DMS 273 treated with DMSO at 0.1 percent for 48 hours (cell line): ENCODE measurements at places on chromosomes 4 and X.
A peak's percentile ranks its signal among the peaks of the same experiment; 100 is the strongest.

DNA sequence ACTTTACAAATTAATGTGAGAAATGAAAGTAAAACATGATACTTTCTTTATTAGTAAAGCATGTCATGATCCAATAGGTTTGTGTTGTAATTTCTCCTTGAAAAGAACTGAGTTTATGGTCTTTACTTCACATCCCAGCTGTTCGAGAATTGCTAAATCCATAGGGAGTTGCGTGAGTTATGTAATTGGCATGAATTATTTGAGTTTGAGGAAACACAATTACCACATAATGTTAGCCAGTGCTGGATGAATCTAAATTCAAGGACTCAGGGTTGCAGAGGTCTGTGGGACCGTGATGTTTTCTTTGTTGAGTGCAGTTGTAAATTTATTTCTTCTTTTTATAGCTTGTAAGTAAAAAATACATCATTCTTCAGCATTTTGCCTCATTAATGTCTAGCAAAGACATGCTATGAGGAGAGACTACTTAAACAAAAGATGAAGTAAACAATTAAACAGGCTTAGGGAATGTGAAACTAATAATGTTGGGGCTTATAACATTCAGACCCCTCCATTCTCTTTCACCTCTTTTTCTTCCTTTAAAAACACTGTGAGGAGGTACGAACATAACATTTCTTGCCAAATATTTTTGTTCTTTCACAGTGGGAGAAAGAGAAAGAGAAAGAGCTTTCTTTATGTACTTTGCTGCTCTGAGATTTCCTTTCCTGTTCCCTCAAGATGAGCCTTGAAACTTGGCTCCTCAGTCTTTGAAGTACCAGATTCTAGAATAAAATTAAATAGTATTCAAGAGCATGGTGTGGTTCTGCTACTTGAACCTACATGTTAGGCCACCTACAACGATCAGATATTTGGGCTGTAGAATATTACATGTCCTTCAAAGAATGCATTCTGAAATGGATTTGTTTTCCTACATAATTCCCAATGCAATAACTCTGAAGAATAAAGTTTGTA lies 159.6 kb upstream of the ANK2 start:
- DNase-seq: peak; percentile 14

DNA sequence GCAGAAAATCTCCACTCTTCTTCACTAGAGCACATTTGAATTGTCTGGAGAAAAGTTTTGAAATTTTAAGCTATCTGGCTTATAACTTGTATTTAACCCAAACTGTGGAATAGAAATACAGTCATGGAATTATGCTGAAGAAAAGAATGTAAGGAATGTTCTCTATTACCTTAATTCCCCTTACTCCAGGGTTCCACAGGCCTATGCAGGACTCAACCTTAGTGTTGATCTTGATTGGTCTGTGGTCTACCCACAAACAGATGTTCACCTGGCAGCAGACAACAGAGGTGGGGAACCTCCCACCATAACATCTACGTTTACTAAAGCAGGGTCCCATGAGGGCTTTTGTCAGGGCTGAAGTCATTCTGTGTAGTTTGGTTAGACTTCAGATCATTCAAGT lies 189.3 kb upstream of the GPRIN3 start:
- no peak for DNase-seq

- no peak for DNase-seq
Observed at GRCh38 chrX:42143866-42144592, 220.7 kb upstream of the CASK start.

DNA sequence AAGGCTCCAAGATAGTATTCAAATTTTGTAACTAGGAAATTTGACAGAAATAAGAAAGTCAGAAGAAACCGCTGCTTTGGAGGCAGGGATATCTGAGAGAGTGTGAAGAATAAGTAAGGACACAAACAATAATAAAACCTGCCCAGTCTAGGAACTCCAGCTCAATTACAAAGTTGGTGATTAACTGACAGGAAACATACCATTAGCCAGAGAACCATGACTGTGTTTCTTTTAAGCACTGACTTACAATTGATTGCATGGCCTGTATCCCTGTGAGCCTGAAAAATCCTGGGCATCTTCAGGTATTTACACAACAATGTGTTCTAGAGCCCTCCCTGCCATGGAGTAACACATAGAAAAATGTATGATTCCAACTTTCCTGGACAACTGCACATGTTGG lies 127.4 kb downstream of the GRIA3 start:
- no peak for DNase-seq

GRCh38 chr4:22910200-22910599 lies 217.5 kb downstream of the GBA3 start:
- no peak for DNase-seq

GRCh38 chrX:139783959-139784358 lies 76.0 kb upstream of the MCF2 start:
- no peak for DNase-seq

DNA sequence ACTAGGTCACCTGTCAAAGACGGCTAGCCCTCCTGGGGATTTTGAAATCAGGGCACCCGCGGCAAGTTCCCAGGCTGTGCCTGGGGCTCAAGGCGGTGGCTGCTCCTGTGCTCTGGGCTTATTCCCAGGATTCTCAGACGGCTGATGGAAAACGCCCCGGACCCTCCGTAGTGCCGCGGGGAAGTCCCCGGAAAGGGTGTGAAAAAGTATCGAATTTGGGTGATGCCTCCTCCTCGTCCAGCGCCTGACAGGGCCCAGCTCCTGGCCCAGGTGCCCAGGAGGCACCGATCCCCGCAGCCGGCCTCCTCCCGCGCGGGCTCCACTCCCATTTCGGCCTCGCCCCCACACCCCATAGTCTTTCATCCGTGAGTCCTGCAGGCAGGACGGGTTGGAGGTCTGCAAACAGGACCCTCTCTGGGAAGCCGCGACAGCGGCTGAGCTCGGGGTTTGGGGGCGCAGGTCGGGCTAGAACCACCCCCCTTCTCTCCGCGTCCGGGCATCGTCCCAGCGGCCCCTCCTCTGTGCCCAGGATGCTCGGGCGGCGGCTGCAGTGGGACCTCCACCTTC lies 1.1 kb upstream of the NSG1 start:
- no peak for DNase-seq

DNA sequence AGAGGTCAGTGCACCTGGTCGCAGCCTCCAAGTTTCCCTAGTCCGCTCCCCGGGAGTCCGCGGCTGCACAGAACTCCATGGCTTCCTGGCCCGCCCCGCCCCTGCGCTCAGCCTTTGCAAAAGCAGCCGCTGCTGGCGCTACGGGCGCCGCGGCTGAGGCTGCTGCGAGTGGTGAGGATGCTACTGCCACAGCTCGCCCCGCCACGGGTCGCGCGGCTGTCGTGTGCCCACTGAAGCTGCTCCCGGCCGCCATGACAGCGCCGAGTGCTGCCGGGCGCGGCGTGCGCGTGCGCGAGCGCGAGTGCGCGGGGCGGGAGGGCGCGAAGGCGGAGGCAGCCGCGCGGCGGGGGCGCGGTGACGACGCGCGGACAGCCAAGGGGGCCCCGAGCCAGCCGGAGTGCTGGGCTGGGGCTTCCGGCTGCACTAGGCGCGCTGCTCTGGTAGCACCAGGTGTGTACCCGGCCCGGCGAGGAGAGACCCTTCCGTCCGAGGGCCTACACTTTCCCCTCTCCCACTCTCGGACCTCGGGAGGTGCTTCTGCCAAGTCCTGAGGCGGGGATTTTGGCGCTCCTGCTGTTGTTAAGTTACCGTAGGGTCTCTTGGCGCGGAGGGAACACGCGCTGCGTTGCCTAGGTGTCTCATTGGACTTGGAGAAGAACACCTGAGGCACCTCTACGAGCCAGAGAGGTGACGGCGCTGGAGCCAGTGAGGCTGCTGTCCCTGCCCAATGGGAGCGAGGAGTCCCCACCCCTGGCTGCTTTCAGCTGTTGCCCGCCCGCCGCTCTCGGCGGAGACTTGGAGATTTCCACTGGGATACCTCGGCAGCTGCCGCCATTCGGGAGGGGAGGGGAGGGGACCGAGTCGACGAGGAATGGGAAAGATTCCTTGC lies 619 bp upstream of the LRBA start:
- peak; percentile 34 for DNase-seq

DNA sequence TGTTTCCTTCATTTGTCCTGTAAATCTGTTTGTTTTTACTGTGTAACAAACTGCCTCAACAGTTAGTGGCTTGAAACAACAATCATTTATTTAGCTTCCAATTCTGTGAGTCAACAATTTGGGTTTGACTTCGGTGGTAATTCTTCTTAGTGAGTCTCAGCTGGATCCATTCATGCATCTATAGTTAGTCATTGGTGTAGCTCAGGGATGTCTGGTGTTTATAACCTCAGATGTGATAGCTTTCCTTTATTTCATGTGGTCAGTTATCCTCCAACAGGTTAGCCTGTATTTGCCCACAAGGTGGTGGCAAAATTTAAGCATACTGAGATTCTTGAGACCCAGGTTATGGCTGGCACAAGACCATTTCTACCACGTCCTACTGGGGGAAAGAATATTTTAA lies 1267.2 kb downstream of the RAPGEF2 start:
- no peak for DNase-seq

- no peak for DNase-seq
Observed at GRCh38 chr4:71538528-71538927, 199.7 kb downstream of the SLC4A4 start.

DNA sequence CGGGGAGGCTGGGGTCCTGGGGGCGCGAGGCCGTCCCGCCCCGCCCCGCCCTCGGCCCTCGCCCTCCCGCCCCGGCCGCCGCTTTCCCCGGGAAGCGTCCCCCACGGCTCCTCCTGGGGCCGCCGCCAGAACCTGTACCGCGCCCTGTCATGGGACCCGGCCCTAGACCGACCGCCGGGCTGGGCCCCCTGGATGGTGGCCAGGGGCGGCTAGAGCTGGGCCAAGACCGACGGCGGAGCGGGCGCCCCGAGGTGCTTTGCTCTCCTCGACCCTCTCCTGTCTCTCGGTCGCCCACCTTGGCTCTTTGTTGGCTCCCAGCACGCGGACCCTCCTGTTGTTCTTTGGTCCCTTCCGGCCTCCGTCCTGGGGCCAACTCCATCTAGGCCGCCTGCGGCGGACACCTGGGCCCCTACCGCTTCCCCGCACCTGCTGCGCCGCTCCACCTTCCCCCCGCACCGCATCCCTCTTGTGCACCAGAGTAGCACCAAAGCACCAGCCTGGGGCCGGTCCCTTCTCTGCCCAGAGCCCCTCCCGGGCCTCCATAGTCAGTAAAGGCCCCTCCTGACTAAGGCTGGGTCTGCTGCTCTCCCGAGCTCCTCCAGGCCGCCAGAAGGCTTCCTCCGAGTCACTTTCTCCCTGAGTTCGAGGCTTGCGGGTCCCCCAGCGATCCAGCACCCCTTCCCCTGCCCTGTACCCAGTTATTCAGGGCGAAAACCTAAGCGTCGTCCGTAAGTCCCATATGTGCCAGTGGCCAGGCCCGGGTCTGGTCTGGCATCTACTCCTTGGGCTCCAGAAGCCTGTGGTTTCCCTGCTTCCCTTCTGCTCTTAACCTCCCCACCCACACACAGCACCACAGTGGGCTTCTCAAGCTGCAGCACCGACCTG lies 587 bp downstream of the TACC3 start:
- DNase-seq: no peak

DNA sequence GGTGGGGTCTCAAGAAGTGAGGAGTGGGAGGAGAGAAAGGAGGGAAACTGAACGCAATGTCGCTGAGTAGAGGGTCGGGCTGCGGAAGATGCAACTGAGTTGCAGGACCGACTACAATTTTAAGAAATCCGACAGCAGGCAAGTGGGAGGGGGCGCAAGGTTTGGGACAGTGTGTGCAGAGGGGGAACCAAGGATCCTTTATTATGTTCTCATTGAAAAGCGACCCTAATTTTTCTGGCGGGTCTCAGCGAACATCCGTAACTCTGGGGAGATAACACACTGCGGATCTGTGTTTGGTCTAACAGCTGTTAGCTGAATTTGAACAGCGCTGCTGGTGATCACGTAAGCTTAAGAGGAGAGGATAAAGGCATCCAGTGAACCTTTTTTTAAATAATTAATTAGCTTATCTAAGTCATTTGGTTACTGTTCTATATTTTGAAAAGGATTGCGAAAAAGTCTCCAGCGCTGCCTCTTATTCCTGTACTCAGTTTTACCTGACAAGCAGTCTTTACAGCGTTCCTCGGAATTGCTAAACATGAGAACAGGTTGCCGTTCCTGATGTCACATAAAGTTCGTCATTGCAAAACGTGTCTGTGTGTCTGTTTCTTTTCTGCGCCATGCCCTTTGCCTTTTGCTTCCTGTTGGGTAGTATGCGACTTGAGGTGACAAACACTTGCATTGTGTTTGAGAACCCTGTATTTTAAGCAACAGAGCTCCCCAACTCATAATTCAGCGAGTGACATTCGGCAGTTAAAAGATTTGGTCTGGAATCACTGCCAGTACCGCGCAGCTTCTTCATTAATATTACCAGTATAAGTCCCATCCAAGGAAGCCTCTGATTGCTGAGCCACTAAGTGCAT lies 1.3 kb downstream of the HTR2C start:
- DNase-seq: no peak

- no peak for DNase-seq
Observed at GRCh38 chr4:48862661-48863060, 31.8 kb downstream of the OCIAD1 start.

- DNase-seq: no peak
Observed at GRCh38 chr4:48090621-48091020, 43.4 kb downstream of the TXK start.

- DNase-seq: no peak
Observed at GRCh38 chr4:81606801-81607501, 135.2 kb upstream of the RASGEF1B start.

DNA sequence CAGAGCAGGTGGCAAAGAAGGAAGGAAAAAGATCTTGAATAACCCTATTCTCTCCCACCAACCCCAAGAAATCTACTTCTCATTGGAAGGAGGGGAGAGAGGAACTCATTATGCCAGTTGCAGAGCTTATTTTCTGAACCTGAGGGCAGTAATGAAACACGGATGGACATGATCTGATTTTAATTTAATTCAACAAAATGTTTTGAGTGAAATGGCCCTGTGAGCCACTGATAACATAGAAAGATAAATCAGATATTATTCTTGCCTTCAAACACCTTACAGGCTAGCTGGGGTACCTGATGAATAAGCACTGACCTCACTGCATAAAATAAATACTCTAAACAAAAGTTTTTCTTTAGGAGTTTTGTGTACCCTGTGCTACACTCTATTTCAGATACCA lies 30.3 kb downstream of the DAPP1 start:
- no peak for DNase-seq

- no peak for DNase-seq
Observed at GRCh38 chr4:26307037-26307800, 13.6 kb upstream of the RBPJ start.

- no peak for DNase-seq
Observed at GRCh38 chrX:1734806-1735205, 119.9 kb downstream of the ASMT start.

GRCh38 chr4:73701116-73701515 lies 39.3 kb upstream of the CXCL8 start:
- no peak for DNase-seq

- no peak for DNase-seq
Observed at GRCh38 chr4:102580463-102580842, 79.3 kb downstream of the NFKB1 start.

DNA sequence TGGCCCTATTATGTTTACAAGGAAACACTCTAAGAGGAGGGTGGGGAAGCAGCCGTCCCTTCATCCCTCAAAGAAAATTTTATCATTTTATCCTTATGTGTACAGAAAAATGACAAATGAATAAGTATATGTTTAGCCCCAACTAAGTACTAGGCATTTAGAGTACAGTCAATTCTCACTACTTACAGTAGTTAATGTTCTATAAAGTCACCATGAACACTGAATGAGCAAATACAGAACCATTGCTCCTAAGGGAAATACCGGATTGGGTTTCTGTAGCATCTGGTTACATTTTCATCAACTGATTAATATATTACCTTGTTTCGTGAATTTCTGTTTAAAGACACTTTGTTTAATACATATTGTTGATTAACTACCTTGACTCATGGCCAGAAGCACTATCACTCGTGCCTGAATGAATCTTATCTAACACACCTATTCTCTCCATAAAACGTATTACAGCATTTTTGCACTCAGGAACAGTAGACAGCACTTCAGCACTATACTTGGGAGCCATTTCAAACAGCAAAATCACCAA lies 109.3 kb downstream of the ASB9 start:
- no peak for DNase-seq
